HepG2 (cell line): ENCODE measurements at places on chromosomes 2 and 18. TPM values are rescaled to one million over a fixed set of nuclear protein-coding genes. Genes with fewer than 3 reads are reported as not detected.

SKA1 gene
- 3.8 and 5.3 TPM in 2 replicates for polyA plus RNA-seq

SIGLEC15 gene
- polyA plus RNA-seq, result not detected in 2 replicates

PARD6G gene
- 3.6 and 3.9 TPM in 2 replicates for polyA plus RNA-seq

LINC00305 gene
- polyA plus RNA-seq, result not detected in 2 replicates

AKAIN1 gene
- not detected in 2 replicates for polyA plus RNA-seq

SERPINB12 gene
- polyA plus RNA-seq, result not detected in 2 replicates

CDH7 gene
- not detected in 2 replicates for polyA plus RNA-seq

GRB14 gene
- 3.6 and 4.6 TPM in 2 replicates for polyA plus RNA-seq

MAIP1 gene
- polyA plus RNA-seq, result 21.7 and 22.3 TPM in 2 replicates

C2orf92 gene
- polyA plus RNA-seq, result 5.0 and 9.4 TPM in 2 replicates

UGT1A3 gene
- polyA plus RNA-seq, result 0.39 TPM in 1 of 2 replicates, not detected in the other

TMEM198 gene
- polyA plus RNA-seq, result 23.5 and 40.8 TPM in 2 replicates

TMBIM1 gene
- 127 and 181 TPM in 2 replicates for polyA plus RNA-seq

KIAA2012 gene
- not detected in 2 replicates for polyA plus RNA-seq

GALNT14 gene
- polyA plus RNA-seq, result not detected in 2 replicates

ACKR3 gene
- 0.04 TPM in 1 of 2 replicates, not detected in the other for polyA plus RNA-seq

BCL2L11 gene
- polyA plus RNA-seq, result 6.1 and 6.4 TPM in 2 replicates

ABCG8 gene
- 8.1 and 10.0 TPM in 2 replicates for polyA plus RNA-seq
